ENCODE measurements at places on chromosomes 12 and 14.

- peak; percentile 60 for DNase-seq
Measured at GRCh38 chr14:29310757-29311156, 544.2 kb downstream of the FOXG1 start.

GRCh38 chr12:100154474-100155247 is 12.0 kb upstream of the BLTP3B start:
- no peak for DNase-seq

DNA sequence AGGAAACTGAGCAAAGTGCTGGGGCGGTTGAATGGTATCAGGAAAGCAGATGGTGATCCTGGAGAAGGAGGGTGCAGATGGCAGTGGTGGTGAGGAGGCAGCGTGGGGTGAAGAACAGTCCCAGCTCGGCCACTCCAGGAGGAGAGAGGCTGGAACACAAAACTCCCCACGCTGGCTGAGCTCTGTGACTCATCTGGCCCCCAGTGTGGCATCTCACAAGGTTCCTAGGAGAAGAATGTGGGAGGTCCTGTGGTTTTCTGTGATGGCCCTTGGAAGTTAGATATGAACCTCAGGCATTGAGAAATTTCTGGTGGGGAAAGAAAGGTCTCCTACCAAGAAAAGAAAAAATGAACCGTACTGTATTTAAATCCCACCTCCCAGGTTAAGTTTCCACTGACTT is 8.0 kb upstream of the NRXN3 start:
- no peak for DNase-seq

DNA sequence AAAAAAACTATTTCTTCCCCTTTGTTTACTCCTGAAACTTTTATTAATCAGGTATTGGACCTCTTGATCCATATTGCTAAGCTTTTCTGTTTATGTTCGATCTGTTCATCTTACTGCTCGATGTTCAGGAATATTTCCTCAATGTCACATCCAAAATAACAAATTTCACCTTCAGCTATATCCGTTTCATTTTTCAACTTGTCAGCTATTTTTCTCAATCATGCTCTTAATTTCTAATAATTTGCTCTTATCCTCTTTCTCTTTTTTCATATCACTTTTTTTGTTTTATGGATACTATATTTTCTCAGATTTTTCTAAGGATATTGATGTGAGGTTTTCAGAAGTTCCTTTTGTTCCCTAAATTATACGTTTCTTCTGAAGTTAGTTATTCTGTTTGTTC is 29.8 kb downstream of the SLC38A4 start:
- DNase-seq: no peak

- no peak for DNase-seq
Measured at GRCh38 chr14:56394826-56395530, 184.6 kb upstream of the TMEM260 start.

DNA sequence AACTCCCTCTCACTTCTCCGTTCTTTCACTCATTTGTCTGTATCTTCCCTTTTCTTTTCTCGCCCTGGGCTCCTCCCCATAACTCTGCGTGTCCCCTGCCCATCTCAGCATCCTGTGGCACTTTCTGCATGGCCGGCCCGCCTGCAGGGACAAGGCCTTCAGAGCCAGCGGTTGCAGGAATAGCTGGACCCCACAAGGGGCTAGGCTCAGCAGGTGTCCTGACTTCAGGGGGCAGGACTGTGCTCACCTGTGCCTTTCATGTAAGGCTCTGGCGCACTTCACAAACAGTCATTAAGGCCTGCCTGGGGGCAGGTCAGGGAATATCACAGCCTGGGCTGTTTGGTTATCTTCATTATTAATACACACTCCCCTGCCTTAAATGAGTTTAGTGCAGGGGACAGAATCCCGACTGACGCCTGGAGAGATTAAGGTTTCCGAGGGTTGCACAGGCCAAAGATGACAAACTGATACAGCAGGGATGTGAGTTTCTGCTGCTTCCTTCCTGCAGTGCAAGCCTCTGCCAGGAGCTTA is 768.8 kb upstream of the TBX3 start:
- DNase-seq: no peak

DNA sequence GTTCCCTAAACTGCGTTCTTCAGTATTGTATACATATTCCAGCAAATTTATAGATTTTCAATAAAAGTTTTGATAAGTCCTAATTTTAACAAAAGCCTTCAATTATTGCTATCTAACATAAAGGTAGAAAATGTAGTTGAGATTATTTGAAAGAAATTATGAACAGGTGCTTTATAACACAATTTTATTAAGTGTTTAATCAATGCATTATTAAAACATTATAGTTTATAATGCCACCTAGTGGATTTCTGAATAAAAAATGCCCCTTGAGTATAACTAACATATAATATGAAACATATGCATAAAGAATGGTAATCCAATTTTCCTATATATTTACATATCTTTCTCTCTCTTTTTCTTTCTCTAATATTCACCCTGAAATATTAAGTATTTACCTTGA is 515.3 kb downstream of the SLC6A15 start:
- DNase-seq: no peak

GRCh38 chr12:13937735-13938134 is 43.7 kb downstream of the GRIN2B start:
- no peak for DNase-seq

GRCh38 chr12:114335607-114336006 is 70.3 kb downstream of the TBX5 start:
- DNase-seq: no peak

GRCh38 chr14:89658977-89659670 is 242.1 kb upstream of the FOXN3 start:
- DNase-seq: no peak

GRCh38 chr14:71666571-71667145 is 265.6 kb upstream of the RGS6 start:
- DNase-seq: no peak

DNA sequence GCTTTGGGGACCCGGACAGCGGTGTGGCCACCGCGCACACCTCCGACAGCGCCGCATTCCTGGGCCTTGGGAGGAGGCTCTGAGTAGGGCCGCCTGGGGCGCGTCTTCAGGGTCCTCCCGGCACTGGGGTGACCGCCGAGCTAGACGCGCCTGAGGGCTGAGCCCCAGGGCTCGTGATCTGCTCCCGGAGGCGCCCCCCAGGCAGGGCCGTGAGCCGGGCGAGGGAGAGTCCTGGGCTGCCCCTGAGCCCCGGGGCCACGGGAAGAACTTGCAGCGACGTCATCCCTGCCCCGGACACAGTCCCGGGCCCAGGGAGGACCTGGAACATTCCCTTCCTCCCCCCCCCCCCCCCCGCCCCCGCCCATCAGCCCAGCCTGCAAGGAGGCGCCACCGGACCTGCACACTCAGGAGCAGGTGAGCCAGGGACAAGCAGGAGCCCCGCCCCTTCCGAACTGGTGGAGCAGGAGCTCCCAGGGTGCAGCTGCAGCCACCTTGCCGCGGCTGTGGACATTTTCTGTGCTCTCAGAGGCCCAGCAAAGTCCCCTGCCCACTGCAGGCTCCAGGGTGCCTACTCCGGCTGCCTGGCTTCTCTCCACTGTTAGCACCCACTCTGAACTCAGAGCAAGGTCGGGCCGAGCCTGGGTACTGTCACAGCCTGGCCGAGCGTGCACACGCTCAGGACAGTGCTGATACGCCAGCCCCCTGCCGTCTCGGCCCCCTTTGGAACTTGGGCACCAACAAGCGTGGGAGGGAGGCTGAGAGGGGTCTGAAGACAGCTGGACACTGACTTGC is 50.7 kb downstream of the A2M start:
- DNase-seq: peak; percentile 13

DNA sequence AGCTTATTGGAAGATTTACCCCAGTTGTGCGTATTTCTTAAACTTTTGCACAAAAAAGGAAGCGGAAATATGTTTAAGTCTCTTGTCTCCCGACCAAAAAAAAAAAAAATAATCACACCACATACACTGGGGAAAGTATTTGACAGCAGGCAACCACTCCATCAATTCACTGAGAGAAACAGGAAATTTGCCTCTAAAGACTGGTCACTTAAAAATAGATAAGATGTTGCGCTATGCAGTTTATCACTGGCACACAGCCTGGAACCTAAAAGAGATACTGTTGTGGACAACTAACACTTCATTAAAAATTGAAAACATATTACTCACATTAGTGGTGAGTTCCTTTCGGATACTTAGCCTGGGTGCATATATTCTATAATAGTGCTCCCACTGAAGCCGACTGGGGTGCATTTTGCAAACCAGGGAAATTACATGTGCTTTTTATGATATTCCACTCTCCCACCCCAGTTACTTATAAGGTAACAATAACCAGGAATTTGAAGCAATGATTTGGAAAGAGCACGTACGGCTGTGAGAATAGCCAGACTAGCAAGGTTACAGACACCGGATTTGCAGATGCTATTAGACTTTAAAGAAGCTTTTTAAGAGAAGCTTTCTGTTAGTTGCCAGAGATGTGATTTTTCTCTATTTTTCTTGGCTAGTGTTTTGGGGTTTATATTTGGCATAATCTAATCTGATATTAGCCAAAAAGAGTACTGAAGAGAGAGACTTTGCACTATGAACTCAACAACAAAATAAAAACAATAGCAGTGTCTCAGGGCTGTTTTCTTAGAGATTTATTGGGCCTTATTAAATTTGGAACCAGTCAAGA is 311.5 kb downstream of the NOVA1 start:
- DNase-seq: no peak

DNA sequence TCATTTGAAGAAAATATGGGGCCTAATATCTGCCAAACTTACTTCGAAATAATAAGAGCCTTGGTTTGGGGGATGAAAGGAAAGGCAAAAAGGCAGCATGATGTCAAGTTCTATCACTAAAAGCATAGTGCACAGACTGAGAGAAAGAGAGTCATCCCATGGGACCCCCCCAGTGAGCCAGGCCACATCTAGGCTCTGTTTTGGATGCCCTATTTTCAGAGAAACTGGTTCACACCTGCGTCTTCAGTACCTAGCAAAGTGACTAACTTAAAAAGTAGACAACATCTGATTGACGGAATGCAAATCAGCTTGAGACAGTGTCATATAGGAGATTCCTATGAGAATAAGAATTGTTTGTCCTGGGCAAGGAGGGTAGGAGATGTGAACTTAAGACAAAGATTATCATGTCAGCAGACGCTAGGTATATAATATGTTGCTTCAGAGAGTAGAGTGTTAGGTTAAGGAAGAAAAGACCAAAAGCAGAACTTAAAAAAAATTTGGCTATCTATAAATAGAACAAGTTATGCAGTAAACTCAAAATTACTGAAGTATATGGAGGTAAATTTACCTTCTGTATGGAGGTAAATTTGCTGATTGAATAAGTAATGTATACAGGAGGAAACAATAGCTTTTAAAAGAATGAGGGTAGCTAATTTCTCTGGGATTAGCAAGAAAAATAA is 148.2 kb downstream of the SLC41A2 start:
- DNase-seq: no peak

GRCh38 chr14:76920331-76921087 is 94.3 kb downstream of the LRRC74A start:
- DNase-seq: no peak

DNA sequence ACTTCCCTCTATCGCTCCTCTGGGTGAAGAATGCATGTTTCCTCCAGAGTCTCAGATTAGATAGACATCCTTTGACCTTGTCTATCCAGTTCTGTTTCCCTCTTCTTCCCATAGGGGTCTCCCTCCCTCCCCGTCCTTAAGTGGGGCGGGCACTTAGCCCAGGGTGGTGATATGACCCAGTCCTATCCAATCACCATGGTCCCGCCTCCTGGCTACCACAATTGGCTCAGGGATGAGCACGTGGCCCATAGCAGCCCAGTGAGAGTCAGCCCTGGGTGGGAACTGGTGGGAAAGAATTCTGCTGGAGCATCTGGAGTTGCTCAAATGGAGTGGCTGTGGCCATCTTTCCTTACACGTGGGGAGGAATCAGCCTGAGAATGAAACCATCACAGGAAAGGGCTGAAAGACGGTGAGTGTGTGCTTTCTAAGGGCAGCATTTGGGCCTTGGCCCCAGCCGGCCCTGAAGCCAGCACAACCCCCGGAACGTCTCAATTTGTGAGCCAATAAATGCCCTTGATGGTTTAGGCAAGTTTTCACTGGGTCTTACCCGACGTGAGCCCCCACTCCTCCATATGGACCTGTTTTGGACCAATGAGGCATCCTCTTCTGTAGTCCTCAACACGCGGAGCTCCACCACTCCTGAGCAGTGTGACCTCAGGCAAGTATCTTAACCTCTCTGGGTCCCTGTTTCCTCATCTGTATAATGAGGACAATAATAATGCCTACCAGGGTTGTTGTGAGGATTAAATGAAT is 14.4 kb upstream of the MLXIP start:
- peak; percentile 73 for DNase-seq

DNA sequence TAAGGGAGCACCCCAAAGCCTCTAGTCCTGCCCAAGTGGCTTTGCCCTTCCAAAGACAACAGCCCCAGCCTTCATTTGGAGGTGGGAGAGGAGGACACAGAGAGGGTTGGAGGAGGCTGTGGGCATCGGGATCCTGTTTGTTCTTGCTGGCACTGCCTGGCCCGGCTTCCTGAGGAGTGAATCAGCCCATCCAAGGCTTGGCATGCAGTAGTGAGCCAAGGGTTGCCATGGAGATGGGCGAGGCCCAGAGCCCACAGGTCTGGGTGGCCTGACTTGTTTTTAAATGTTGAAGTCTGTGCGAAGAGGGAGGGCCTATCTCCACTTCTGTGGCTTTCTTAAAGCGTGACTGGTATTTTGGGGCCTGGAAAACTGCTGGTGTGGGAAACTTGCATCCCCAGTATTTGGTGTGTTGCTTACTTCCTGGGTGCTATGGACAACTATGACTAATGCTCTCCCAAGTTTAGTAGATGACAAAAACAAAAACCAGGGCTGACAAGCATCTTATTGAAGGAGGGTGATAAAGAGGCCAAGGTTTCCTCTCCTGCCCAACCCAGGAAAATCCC is 15.8 kb downstream of the CD9 start:
- peak; percentile 89 for DNase-seq

GRCh38 chr14:93395231-93395630 is 35.5 kb upstream of the UNC79 start:
- DNase-seq: no peak

DNA sequence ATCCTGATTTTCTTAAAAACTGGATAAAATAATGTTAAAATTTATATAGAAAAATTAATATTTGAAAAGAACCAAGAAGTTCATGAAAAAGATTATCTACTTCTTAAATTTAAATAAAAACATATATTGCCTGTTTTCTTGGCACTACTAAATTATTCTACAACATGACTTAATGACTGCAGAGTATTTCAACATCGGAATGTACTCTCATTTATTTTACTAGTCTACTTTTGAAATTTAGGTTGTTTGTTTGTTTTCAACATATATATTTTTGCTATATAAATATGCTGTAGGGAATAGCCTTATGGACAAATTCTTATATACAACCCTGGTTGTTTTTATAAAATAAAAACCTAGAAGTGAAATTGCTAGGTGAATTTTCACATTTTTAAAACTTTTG is 231.6 kb downstream of the RAD51B start:
- no peak for DNase-seq

GRCh38 chr12:67765776-67766766 is 117.5 kb downstream of the DYRK2 start:
- DNase-seq: peak; percentile 53

GRCh38 chr14:89922031-89922907 is 32.3 kb downstream of the EFCAB11 start:
- DNase-seq: peak; percentile 91

DNA sequence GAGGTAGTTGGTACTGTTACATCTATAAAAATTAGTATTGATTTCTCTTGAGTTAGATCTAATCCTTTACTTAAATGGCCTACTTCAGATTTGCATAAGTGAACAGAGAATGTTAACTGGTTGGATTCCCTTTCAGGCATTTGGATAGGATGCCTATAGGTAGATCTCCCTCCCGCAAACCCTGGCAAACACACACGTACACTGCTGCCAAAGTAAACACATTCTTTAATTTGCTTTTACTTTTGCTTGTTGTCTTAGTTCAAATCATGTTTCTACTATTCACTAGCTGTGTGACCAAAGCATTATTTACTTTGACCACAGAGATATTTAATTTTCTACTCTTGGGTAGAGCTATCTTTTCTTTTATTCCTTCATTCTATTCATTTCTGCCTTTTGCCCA is 936.1 kb upstream of the FBXO33 start:
- no peak for DNase-seq

Data from stromal cell of bone marrow (primary cell).